Gastrocnemius medialis (tissue), 4 donors: ENCODE measurements at places on chromosomes 3 and 15. TPM values are rescaled to one million over a fixed set of nuclear protein-coding genes. Genes with fewer than 3 reads are reported as not detected.

Gene LTF
- total RNA-seq, result 5.1 TPM

Gene MYO9A
- total RNA-seq, result 24.5 TPM

Gene TYRO3
- total RNA-seq, result 1.6 TPM

GRCh38 chr3:118181274-118181673, 853.4 kb downstream of the IGSF11 start:
- DNase-seq, result no peak

DNA sequence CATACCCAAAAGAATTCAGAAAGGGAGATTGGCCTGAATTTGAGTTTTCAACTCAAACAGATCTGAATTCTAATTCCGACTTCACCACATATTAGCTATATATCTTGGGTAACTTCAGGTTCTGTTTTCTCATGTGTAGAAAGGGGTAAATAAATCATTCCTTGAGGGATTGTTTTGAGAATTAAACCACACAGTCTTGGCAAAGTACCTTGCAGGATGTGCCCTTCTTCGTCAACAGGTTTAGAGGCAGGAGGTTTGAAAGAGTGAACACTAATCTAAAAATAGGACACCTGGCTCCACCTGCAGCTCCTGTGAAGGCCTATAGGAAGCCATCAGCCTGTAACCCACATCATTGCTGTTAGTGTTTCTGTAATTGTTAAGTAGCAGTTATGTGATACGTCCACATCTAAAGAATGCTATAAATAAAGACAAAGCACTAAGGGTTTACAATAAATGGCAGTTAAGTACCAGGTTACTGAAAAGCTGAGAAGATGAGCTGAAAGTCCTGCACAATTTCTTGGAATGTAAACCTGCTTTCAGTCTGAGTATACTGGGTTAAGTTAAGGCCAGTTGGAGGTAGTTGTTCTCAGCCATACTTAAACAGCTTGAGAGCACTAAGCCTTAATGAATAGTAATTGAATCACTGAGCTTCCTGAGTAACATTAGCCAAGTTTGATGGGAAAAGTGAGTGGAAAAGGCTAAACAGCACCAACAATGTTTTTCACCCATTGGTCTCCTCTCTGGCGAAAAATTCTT, 6.0 kb downstream of the CCDC80 start:
- no peak for DNase-seq
